ENCODE measurements at places on chromosomes 3 and 15.

- no peak for DNase-seq
Observed at GRCh38 chr3:43349716-43350115, 63.4 kb downstream of the SNRK start.

DNA sequence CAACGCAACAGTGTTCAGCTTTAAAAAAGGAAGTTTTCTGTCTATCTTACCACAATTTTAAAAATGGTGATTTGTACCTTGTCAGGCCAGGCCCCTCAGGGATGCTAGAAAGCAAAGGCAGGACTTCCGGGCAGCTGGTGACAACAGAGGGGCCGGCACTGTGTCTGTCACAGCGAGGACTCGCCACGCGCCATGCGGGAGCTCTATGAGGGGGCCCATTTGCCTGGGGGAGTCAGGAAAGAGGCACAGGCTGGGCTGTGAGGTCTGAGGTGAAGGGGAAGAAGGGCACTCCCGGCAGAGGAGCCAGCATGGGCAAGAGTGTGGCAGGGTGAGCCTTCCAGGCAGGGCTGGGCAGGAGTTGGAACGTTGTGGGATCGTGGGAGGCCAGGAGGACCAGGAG, 7.0 kb downstream of the IQSEC1 start:
- no peak for DNase-seq

- peak; percentile 36 for DNase-seq
Observed at GRCh38 chr3:125589547-125590122, 5.7 kb downstream of the OSBPL11 start.

DNA sequence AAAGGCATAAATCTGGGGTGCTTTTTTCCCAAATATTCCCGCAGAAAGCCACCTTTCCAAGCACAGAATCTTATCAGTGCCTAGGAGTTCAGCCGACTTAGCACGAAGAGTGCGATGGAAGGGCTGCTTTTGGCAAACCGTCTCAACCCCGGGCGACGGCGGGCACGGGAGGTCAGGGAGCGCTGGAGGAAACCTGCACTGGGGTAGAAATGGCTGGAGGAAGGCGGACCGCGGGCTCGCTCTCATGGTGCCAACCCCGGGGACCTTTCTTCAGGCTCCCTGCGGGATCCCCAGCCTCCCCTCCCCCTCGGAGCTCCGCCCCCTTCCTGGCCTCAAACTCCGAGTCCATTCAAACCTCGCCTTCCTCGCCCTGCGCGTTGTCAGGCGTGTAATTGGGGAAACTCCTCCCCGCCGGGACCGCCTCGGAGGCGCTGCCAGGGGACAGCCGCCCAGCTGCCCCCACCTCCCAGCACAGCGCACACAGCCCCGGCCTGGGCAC, at the start of gene GABRG3:
TSS of gene GABRG3 (plus strand) at position 470 of the 499 bp plus-strand sequence.
- DNase-seq = no peak

- no peak for DNase-seq
Observed at GRCh38 chr3:190031887-190032752, 88.6 kb downstream of the P3H2 start.

DNA sequence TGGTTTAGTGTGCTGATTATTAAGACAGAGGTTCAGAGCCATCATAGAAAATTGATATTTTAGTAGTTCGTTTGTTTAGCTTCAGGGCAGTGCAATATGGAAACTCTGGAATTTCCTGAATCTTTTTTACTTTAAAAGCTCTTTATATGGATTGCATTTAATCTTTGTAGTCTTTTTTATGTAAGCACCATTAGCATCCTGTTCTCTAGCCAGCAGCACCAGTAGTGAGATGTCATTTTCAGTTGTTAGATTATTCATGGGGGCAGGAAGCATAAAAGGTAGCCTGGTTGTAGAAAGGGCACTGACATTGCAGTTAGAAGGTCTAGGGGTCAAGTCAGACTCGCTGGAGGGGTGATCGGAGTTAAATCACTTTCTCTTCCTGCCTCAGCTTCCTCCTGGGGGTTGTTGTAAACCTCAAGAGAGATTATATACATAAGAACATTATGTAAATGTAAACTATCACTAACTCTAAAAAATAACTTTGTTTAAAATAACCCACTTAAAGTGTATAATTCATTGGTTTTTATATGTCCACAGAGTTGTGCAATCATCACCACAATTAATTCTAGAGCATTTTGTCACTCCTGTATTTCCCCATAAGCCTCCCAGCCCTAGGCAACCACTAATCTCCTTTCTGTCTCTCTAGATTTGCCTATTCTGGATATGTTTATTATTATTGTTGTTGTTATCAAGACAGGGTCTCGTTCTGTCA, 31.4 kb upstream of the ITPKA start:
- DNase-seq = peak; percentile 25

DNA sequence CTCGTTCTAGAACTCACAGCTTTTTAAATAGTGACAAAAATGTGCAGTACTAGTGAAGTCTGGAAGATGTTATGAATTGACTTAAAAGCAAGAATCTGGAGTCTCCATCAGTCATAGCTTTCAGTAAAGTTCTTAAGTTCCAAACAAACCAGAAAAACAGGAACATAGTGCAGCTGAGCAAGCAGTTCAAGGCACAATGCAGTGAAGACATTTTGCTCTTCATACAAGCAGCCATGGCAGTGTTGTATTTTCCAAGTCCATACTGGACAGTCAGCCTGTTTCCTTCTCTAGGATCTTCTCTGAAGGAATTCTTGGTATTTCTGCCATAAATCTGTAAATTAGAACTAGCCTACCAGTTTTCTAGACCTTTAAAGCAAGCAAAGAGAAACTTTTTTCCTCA, 90.5 kb downstream of the LRRC28 start:
- no peak for DNase-seq

GRCh38 chr15:25936004-25936403, 72.9 kb upstream of the ATP10A start:
- DNase-seq = no peak

DNA sequence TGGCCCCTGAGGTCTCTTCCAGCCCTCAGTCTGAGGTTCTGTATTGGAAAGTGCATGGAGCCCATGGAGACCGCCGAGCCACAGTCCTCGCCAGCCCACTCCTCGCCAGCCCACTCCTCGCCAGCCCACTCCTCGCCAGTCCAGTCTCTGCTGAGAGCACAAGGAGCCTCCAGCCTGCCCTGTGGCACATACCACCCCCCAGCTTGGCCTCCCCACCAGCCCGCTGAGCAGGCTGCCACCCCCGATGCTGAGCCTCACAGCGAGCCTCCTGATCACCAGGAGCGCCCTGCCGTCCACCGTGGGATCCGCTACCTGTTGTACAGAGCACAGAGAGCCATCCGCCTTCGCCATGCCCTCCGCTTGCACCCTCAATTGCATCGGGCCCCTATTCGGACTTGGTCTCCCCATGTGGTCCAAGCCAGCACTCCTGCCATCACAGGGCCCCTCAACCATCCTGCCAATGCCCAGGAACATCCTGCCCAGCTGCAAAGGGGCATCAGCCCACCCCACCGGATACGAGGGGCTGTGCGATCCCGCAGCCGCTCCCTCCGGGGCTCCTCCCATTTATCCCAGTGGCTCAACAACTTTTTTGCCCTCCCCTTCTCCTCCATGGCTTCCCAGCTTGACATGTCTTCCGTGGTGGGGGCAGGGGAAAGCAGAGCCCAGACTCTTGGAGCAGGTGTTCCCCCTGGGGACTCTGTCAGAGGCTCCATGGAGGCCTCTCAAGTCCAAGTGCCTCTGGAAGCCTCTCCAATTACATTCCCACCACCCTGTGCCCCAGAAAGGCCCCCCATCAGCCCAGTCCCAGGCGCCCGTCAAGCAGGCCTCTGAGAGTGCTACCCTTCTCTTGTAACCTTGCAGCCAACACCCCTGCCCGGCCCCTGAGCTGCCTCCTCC, 40.9 kb downstream of the PML start:
- no peak for DNase-seq

DNA sequence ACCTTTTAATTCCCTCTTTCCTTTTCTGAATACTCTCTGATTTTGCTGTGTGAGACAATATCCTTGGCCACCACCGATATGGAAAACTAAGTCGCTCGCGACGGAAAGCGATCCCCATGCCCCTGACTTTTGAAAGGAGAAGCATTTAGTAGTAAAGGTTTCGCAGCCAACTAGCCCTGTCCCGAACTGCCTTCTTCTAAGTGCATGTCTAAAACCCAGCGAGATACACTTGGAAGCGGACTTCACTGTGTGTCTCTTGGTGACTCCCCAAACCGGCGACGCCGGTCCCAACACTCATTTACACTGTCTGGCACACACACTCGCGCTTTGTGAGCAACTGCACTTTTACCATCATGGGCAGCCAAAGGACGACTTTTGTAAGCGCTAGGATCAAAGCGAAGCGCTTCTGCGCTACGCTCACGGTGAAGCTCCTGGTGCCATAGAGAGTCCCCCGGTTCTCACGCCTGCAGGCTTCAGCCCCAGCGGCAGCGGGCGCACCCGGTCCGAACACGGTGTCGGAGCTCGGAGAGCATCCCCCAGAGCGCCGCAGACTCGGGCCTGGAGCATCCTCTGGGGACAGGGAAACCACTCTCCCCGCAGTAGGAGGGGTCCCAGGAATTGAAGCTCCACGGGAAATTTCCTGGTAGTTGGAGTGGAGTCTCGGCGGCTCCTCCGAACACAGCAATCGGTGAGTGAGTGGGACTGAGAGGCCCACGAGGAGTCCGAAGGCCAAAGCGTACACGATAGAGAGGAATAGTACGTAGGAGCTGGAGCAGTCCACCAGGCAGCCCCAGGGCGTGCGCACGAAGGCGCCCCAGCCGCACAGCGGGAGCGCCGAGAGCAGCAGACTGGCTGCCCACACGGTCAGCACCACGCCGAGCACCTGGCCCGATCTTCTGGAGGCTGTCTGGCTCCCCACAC, 1.4 kb downstream of the GPR149 start:
- no peak for DNase-seq

DNA sequence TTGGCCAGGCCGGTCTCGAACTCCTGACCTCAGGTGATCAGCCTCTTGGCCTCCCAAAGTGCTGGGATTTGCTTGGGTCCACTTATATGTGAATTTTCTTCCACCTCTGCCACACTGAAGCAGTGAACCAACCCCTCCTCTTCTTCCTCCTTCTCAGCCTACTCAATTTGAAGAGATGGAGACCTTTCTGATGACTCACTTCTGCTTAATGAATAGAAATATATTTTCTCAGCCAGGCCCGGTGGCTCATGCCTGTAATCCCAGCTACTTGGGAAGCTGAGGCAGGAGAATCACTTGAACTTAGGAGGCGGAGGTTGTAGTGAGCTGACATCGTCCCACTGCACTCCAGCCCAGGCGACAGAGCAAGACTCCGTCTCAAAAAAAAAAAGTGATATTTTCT, 46.8 kb upstream of the GATM start:
- DNase-seq = peak; percentile 74

DNA sequence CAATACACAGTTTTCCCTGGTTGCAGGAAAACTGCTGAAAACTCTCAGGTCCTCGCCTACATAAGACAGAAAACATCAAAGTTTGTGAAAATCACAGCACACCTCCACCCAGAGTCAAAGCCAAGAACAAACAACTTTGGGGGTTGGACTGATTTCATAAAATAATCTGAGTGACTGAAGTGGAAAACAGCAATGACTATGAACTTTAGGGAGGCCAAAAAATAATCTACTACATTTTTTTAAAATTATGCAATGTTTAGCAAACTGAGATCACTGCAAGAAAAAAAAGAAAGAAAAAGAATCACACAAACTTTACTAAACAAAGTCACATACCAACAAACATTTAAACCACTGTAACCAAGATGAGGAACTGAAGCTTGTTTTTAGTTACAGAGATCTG, 15.9 kb upstream of the FOXP1 start:
- no peak for DNase-seq

DNA sequence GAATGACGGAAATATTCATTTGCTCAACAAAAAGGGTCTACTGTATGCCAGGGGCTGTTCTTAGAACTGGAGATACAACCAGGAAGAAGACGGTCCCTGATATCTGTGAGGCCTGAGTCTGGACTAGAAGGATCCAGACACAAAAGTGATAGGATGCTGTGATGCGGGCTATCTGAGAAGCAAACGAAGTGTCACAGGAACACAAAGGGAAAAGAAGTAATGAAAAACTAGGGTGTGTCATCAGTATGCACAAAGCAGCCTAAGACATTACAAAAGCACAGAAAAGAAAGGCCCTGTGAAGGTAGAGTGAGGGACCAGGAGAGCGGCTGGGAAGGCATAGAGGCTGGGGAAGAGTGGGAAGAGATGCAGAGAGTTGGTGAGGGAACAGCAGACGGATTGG, 63.3 kb upstream of the C3orf80 start:
- no peak for DNase-seq

DNA sequence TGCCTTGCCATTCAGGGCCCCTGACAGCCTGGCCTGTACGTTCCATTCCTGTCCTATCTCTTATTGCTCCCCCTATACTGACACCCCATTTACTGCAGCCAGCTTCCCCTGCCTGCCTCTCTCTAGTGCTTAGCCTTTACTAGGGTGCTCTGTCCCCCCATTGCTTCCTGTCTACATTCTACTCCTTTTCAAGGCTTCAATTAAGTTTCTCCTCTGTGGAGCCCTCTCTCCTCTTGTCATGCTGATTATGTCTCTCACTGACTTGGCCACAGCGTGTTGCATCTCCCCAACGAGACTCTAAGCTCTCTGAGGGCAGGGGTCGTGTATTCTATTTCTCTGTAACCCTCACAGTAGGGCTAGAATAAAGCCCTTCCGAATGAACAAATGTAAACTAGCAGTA, 185.2 kb downstream of the RPLP1 start:
- no peak for DNase-seq

GRCh38 chr3:46708401-46709156, 7.4 kb downstream of the TMIE start:
- DNase-seq = no peak

Data from inflammatory macrophage treated with lipopolysaccharide for 4 hours (primary cell).